ENCODE measurements at places on chromosomes 7 and 10. TPM values are rescaled to one million over a fixed set of nuclear protein-coding genes. Genes with fewer than 3 reads are reported as not detected.

Gene CRTAC1
- 2.0 TPM for total RNA-seq

Gene HIPK2
- total RNA-seq = 22.2 TPM

Gene GIGYF1
- 17.6 TPM for total RNA-seq

Gene ZNF862
- total RNA-seq = 2.1 TPM

Gene CC2D2B
- not detected for total RNA-seq

Gene UPP1
- total RNA-seq = 110 TPM

Gene MUC12
- 23.2 TPM for total RNA-seq

Gene RNLS
- 8.5 TPM for total RNA-seq

Gene CCL24
- not detected for total RNA-seq

Gene IGFBP1
- total RNA-seq = 49.5 TPM

Measured in A549 treated with GW870086 at 1 μM for 4 hours (cell line).